HL-60 (cell line): ENCODE measurements at places on chromosomes 6 and 20.

DNA sequence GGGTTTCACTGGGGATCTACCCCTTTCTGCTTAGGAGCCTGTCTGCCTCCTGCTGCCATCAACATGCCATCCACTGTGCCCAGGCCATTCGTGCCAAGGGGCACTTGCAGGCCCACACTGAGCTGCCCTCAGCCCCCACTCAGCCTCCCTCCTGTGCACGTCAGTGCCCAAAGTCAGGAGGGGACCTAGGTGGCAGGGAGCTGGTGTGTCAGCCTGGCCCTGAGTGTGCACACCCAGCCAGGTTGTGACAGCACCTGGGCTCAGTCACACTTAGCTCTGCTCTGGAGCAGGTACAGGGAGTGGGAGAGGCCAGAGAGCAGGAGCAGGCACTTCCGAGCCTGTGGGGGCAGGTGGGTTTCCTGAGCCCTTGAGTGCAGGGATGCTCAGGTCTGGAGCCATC is 63.6 kb upstream of the SYNCRIP start:
- no peak for DNase-seq

DNA sequence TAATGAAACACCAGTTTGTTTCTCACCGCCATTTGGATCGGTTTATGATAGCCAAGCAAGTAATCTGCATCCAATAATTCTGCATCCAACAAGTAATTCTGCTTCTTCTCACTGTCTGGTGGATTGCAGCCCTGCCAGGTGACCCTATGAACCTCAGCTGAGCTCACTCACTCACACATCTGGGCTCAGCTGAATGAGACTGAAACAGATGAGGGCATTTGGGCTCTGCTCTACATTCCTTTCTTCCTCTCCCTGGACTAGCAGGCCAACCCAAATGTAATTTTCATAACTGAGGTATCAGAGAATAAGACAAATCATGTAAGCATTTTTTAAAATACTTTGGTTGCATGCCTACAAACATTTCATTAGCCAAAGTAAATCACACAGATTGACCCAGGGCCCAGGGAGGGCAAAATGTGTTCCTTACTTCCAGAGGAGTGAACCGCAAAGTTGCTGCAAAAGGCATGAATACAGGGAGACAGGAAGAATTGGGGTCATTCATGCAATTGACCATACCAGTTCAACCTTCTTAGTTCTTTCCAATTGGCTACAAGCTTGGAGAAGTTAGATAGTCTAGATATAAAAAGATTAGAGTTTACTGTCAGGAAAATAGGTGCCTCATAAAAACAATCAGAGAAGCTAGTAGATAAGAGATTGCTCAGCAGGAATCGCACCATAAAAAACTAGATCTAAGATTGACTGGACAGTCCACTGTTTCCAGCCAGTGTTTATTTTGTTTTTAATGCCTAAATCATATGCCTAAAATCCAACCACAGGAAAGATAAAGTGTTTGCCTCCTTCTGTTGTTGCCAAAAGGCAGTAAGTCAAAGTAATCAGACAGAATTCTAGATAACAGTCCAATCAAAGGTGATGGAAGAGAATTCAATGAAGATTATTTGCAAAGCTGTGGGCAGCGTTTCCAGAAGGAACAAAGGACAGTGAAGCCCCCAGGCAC is 43.7 kb downstream of the CBLN4 start:
- DNase-seq: no peak

DNA sequence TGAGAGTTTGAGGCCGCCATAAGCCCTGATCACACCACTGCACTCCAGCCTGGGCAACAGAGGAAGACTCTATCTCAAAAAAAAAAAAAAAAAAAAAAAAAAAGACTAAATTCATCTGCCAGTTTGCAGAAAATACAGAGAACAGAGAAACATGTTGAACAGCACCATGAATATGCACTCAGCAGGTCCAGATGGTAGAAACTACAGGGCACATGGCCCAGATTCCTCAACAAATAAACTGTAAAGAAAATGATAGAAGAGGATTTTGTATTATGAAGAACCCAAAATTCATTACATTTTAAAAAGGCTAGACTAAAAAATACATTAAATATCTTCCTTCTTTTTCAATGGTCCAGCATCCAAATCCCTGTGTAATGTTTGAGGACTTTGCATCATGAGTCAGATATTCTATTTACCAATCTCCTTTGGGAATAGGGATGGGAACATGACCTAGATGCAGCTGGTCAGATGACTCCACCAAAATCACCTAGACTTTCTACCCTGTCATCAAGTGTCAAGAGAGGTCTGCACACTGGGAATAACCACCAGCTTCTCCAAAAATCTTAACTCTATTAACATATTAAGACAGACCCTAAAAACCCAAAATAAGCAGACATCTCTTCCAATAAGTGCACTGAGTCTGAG is 189.1 kb upstream of the TCF21 start:
- DNase-seq: no peak

DNA sequence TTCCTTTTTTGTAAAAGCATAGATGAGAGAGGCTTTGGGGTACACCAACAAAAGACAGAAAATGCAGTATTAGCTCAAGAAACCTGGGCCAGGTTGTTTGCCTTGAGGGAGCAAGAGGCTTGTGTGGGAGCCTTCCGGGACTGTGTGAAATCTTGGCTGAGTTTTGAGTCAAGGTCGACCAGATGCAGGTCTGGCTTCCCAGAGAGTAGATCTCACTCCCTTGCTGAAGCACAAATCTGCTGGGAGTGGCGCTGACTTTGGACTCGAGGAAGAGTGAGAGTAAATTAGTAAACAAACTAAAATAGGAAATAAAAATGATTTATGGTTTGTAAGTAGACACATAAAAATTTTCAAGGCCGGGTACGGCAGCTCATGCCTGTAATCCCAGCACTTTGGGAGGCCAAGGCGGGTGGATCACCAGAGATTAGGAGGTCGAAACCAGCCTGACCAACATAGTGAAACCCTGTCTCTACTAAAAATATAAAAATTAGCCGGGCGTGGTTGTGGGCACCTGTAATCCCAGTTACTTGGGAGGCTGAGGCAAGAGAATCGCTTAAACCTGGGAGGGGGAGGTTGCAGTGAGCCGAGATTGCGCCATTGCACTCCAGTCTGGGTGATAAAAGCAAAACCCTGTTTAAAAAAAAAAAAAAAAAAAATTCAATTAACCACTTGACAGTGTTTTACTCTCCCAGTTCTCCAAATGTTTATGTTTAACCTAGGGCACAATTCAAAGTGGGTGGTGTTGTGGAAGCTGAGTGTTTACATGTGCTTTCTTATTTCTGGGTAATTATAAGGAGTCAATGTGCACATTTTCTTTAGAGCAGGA is 27.7 kb upstream of the EDN1 start:
- no peak for DNase-seq

DNA sequence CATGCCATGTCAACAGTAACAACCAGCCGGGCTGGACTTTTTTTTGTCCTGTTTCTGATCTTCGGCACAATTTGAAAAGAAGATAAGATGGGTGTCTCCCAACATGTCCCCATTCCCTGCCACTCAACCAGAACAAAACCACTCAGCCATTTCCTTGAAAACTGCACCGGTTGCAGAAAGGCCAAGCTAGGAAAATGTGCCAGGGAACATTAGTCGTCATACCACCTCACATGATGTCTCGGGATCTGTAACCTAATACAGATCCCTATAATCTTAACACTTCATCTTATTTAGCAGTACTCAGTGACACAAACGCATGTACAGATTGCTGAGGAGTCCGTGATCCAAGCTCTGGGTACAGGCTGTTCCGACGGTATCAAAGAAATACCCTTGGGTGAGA is 46.5 kb downstream of the ALDH8A1 start:
- DNase-seq: no peak

- DNase-seq: peak; percentile 18
Observed at GRCh38 chr6:45586216-45587171, 208.8 kb upstream of the SUPT3H start.

- no peak for DNase-seq
Observed at GRCh38 chr6:26412954-26413353, 10.9 kb downstream of the BTN3A1 start.

GRCh38 chr6:5878792-5879191 is 127.9 kb downstream of the NRN1 start:
- DNase-seq: no peak

DNA sequence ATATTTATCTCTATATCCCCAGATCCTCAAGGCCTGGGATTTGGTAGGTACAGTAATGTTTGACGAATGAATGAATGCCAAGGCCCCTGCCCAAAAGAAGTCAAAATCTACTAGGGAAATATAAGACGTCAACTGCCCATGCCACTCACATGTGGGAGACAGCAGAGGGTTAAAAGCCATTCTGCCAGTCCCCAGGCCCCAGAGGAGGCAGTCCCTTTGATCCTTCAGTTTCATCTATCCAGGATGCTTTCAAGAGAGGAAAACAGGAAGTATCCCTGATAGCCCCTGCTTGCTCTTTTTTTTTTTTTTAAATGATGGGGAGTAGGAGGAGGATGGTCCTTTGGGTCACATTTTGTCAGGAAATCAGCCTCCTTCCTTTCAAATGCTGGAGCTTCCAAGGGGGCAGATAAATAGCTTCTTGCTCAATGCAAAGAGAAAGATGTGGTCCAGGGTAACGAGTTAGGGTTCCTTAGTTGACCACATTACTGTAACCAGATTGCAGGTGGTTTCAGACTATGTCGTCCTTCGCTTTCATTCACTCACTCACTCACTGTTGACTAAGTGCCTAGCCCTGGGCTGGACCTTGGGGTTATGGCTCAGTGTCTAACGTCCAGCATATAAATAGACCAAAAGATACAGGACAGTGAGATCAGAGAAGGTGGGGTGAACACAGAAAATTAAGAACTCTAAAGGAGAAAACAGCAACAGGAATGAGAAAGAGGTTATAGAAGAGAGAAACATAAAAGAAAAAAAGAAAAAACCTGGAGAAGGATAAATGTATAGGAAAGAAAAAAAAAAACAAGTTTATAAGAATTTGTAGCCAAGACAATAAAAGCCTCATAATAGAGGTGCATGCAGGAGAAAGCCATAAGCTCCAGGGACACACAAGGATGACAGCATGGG is 64.6 kb upstream of the PIM1 start:
- DNase-seq: no peak

DNA sequence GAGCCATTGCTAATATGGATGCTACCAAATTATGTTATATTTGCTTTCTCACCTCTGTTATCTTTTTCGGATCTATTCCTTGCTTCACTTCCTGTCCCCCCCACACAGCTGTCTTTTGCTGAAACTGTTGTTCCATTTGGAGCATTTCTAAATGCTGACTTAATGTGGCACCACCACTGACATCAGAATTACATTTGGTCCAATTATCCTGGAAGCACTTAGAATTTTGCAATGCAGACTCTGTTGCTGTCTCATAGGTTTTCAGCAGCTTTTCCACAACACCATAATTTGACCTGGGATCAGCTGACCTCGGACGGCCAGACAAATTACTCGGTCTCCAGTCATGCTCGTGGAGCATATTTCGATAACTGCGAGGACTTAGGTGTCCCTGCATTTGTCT is 12.8 kb downstream of the KIAA0408 start:
- DNase-seq: no peak

GRCh38 chr6:127249621-127250020 is 17.0 kb upstream of the RNF146 start:
- no peak for DNase-seq

DNA sequence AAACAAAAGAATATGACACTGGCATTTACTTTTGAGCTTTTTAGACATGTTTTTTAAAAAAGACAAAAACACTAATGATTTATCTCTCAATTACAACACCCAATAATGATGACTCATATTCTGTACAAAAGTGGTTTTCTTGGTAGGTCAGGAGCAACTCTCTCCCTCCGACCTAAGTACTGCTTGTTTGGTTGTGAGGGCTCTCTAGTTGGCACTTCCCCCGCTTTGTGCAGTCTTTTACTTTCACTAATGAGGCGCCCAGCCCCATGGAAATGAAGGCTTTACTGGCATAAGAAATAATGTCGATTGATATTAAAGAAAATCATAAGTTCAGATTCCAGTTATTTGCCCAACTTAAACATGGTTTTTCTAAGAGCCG is 1.3 kb downstream of the KPNA5 start:
- DNase-seq: peak; percentile 65

GRCh38 chr6:142551274-142551811 is 249.5 kb downstream of the ADGRG6 start:
- DNase-seq: no peak

GRCh38 chr6:4319981-4320683 is 184.8 kb upstream of the ECI2 start:
- no peak for DNase-seq

- DNase-seq: no peak
Observed at GRCh38 chr20:13336308-13337089, 115.4 kb downstream of the ISM1 start.

- no peak for DNase-seq
Observed at GRCh38 chr20:44584162-44584561, 1.8 kb downstream of the PKIG start.

GRCh38 chr20:4234128-4234527 is 218.8 kb upstream of the RNF24 start:
- DNase-seq: no peak

DNA sequence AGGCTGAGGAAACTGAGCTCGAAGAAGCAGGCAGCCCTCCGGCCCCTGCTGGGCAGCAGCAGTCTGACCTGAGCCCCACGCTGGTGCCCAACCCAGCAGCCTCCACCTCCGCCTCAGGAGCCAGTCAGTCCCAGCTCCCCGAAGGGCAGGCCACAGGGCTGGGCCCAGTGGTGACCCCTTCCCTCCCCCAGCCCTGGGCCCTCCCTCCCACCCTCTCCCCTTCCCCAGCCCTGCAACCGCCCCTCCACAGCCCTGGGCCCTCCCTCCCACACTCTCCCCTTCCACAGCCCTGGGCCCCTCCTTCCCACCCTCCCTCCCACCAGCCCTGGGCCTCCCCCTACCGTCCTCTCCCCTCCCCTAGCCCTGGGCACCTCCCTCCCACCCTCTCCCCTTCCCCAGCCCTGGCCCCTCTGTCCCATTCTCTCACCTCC is 115.0 kb downstream of the TAF4 start:
- DNase-seq: no peak

- DNase-seq: no peak
Observed at GRCh38 chr6:151624481-151624880, 130.7 kb downstream of the CCDC170 start.

- DNase-seq: peak; percentile 3
Observed at GRCh38 chr6:109978174-109979032, at the start of gene GPR6. Gene GPR6 (plus strand): TSS chr6:109978311. CDS start chr6:109979113, 802 bp downstream.

- DNase-seq: no peak
Observed at GRCh38 chr6:85797993-85798392, 155.3 kb upstream of the SYNCRIP start.

DNA sequence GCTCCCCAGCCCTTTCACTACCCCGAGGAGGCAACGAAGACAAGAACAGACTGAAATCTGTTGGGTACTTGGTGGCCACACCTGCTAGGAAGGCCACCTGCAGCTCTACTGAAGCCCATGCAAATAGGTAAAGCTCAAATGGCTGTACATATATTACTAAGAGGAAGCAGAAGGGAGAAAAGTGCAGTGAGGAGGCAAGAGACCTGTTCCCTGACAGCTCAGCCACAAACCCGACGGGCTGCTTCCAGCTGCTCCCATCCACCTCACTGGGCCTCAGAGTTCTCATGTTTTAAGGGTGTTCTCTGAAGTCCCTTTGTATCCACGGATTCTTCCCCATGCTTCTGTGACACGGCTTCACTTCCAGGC is 24.6 kb downstream of the TRAM2 start:
- no peak for DNase-seq

DNA sequence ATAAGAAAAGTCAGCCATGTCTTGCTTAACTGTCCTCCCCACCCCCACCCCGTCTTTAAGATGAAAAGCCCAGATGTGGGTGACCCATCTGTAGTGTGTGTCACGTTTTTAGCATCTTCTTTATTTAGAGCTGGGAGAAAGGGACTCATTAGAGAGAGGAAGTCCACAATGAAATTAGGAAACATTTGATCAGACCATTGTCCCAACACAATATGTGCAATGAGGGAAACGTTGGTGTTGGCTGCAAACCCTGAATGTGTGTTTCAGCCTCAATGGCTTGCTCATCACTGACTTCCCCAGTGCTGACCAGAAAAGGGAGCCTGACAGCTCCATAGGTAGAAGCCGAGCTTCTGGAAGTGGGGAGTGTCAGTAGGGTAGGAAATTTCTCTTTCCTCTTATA is 475.7 kb downstream of the CD83 start:
- no peak for DNase-seq
